Gastroesophageal sphincter (tissue), 4 donors: ENCODE measurements at places on chromosomes 2 and 18.

GRCh38 chr2:48322251-48322650, 207.7 kb upstream of the STON1 start:
- H3K4me1 ChIP-seq: no peaks in the 10 kb centered on the region
- no peaks in the 10 kb centered on the region for H3K27me3 ChIP-seq
- no peak overlapping the region for H3K4me3 ChIP-seq
- ATAC-seq: no peak
- H3K36me3 ChIP-seq: no peaks in the 10 kb centered on the region
- H3K27ac ChIP-seq: no peak overlapping the region

GRCh38 chr2:241609859-241610793, 26.8 kb downstream of the THAP4 start:
- peaks cover 29% of the 10 kb centered on the region for H3K36me3 ChIP-seq
- ATAC-seq: peak; percentile 95
- peak overlapping the region; percentile 74 for H3K4me3 ChIP-seq
- peak overlapping the region; percentile 35 for H3K27ac ChIP-seq

DNA sequence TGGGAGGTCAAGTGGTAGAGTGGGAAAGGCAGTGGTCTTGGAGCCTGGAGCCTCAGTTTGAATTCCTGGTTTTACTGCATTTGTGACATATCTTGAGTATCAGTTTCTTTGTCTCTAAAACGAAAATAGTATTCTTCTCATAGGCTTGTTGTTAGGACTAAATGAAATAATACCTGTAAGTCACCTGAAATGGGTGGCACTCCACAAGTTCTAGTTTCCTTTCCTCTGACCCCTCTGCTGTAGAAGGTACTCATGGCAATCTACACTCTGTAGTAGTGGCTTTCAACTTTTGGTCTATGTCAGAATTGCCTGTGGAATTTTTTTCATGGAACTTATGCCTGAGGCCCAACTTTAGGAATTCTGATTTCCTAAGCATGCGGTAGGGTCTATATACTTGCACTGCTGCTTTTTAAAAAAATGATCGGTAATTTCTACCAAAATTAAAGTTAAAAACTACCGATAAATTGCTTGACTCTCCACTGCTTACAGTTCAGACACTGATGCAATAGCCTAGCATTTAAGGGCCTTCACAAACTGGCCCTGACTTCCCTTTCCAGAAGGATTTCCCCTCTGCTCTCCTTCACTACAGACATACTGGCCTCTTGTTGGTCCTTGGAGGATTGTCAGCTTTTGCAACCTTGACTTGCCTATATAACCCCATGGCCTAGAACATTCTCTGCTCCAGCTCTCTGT, 47.2 kb downstream of the PLEK start:
- no peaks in the 10 kb centered on the region for H3K4me1 ChIP-seq
- no peak overlapping the region for H3K27ac ChIP-seq
- ATAC-seq: no peak
- no peak overlapping the region for H3K4me3 ChIP-seq
- H3K36me3 ChIP-seq: no peaks in the 10 kb centered on the region

DNA sequence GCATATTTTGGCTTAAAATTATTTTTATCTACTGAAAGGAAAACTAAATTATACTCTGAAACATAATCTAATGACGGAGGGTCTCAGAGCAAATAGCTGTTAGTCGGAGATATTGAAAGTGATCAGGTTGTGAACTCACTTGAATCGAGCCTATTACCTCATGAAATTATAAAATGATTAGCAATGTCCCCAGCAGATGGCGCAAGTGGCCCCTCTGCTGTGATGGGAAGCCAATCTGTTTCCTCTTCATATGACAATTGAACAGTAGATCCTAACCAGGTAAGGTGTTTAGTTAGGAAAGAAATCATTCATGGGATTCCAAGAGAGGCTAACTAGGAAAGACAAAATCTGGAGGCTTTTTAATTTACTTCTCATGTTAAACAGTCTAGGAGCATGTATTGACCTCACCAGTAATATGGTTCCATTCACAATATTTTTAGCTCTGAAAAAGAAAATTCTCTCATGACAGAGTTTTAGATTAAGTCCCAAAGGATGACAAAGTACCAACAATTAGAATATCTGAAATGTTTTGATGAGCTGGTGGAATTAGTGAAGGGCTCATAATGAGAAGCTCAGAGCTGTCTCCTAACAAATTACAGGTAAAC, 29.9 kb upstream of the MPPE1 start:
- H3K27ac ChIP-seq: peak overlapping the region; percentile 2
- H3K27me3 ChIP-seq: no peaks in the 10 kb centered on the region
- no peaks in the 10 kb centered on the region for H3K36me3 ChIP-seq
- H3K4me3 ChIP-seq: no peak overlapping the region
- ATAC-seq: peak; percentile 55

DNA sequence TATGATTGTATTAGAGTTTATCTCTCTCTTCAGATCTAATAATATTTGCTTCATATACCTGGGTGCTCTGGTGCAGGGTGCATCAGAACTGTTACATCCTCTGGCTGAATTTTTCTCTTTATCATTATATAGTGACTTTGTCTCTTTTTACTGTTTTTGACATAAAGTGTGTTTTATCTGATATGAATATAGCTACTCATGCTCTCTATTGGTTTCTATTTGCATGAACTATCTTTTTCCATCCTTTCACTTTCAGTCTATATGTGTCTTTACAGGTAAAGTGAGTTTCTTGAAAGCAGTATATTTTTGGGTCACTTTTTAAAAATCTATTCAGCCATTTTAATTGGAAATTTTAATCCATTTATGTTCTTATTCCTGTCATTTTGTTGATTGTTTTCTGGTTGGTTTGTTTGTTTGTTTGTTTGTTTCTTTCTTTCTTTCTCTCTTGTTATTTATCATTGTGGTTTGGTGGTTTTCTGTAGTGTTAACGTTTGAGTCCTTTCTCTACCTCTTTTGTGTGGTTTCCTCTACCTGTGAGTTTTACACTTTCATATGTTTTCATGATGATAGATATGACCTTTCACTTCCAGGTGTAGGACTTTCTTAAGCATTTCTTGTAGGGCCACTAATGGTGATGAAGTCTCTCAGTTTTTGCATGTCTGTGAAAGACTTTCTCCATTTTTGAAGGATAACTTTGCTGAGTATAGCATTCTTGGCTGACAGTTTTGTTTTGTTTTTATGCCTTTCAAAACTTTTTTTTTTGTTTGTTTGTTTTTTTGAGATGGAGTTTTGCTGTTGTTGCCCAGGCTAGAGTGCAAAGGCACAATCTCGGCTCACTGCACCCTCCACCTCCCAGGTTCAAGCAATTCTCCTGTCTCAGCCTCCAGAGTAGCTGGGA, 54.9 kb downstream of the CCNT2 start:
- no peaks in the 10 kb centered on the region for H3K4me1 ChIP-seq
- no peak for ATAC-seq
- H3K4me3 ChIP-seq: no peak overlapping the region
- H3K27ac ChIP-seq: no peak overlapping the region
- H3K27me3 ChIP-seq: no peaks in the 10 kb centered on the region
- H3K36me3 ChIP-seq: no peaks in the 10 kb centered on the region

DNA sequence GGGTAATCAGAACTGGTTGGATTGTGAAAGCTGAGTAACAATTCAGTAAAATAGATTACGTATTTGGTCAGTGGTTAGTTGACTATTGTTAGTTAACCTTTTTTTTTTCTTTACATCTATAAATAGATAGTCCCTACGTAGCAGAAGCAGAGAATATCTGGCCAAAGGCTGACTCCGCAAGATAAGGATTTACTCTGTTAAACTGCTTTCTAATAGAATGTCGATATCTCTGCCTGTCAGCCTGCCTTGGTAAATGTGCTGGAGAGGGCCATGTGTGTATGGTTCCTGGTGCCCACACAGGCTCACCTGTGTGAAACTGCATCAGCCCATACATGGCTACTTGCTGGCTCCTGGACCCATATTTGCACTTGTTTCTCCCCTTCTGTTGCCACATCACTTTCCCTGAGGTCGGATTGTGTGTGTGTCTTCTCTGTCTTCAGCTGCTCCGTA, 94.4 kb downstream of the CRIM1 start:
- no peaks in the 10 kb centered on the region for H3K27me3 ChIP-seq
- H3K36me3 ChIP-seq: peaks cover 4% of the 10 kb centered on the region
- ATAC-seq: no peak

DNA sequence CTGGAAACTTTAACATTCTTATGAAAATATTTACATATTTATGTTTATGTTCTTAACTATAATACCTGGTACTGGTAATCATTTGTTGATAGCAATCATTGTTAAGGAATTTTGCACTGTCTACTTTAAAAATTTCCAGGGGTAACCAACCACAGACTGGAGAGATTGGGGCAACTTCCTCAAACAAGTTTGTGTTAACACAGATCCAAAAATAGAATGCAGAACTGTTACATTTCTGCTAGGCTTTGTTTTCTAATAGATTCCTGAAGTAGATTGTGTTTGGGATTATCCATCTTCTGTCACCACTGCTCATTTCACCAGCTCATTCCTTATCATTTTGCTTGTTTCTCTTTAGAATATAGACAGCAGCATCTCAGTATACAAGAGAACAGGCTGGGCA, 23.7 kb downstream of the RNF125 start:
- no peaks in the 10 kb centered on the region for H3K27me3 ChIP-seq
- H3K27ac ChIP-seq: no peak overlapping the region
- H3K36me3 ChIP-seq: peaks cover 20% of the 10 kb centered on the region
- no peak overlapping the region for H3K4me3 ChIP-seq

GRCh38 chr2:175579646-175580045, 398.1 kb upstream of the ATP5MC3 start:
- H3K4me3 ChIP-seq: no peak overlapping the region
- H3K27me3 ChIP-seq: no peaks in the 10 kb centered on the region
- no peaks in the 10 kb centered on the region for H3K36me3 ChIP-seq

- peak overlapping the region; percentile 58 for H3K27ac ChIP-seq
- no peak overlapping the region for H3K4me3 ChIP-seq
- peaks cover 46% of the 10 kb centered on the region for H3K4me1 ChIP-seq
- H3K27me3 ChIP-seq: no peaks in the 10 kb centered on the region
These were observed 20.1 kb downstream of the CTLA4 start for GRCh38 chr2:203887677-203888076.

DNA sequence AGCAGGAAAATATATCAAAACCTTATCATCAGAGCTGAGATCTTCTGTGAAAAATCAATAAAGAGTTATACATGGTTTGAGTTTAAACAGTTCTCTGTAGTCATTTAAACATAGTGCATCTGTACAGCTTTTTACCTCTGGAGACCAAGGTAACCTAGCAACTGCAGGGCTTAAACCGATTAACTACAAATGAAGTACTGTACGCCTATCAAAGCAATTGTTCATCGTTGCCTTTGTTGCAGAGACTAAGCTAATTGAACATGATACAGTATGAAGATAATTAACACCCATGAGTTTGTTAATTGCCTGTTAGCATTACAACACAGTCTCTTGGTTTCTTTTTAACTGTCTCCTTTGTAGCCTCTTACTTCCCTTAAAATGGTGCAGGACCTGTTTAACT, 147.9 kb downstream of the LNPK start:
- H3K4me3 ChIP-seq: no peak overlapping the region
- H3K27ac ChIP-seq: no peak overlapping the region
- H3K36me3 ChIP-seq: no peaks in the 10 kb centered on the region
- H3K27me3 ChIP-seq: no peaks in the 10 kb centered on the region
- ATAC-seq: no peak

GRCh38 chr2:10048501-10049171, 5.3 kb downstream of the KLF11 start:
- no peaks in the 10 kb centered on the region for H3K27me3 ChIP-seq
- no peak overlapping the region for H3K27ac ChIP-seq
- H3K4me1 ChIP-seq: no peaks in the 10 kb centered on the region
- no peak for ATAC-seq
- peaks cover 70% of the 10 kb centered on the region for H3K36me3 ChIP-seq
- H3K4me3 ChIP-seq: no peak overlapping the region

DNA sequence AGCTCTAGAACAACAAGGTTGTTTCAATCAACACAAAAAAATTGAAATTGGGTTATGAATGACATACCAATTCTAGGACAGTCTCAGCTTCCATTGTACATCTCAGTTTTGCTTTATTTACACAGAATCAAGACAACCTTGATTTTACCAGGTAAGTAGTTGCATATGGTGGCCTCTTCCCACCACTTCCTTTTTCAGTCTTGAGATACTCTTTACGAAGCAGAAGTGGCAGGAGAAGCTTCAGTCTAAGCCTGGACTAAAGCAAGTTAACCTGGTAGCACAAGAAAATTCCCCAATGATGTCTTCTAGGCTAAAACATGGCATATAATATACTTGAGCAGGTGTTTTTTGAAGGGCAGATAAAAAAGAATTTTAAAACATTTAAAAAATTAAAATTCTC, 10.7 kb upstream of the FAM136A start:
- H3K4me1 ChIP-seq: no peaks in the 10 kb centered on the region
- H3K4me3 ChIP-seq: no peak overlapping the region
- no peaks in the 10 kb centered on the region for H3K36me3 ChIP-seq
- H3K27me3 ChIP-seq: no peaks in the 10 kb centered on the region
- H3K27ac ChIP-seq: no peak overlapping the region
- no peak for ATAC-seq

GRCh38 chr2:60439219-60439974, 114.1 kb downstream of the BCL11A start:
- no peak overlapping the region for H3K27ac ChIP-seq
- H3K4me1 ChIP-seq: no peaks in the 10 kb centered on the region

GRCh38 chr2:71748227-71748626, 294.9 kb downstream of the DYSF start:
- H3K4me3 ChIP-seq: no peak overlapping the region
- ATAC-seq: peak; percentile 31
- H3K4me1 ChIP-seq: peaks cover 29% of the 10 kb centered on the region

DNA sequence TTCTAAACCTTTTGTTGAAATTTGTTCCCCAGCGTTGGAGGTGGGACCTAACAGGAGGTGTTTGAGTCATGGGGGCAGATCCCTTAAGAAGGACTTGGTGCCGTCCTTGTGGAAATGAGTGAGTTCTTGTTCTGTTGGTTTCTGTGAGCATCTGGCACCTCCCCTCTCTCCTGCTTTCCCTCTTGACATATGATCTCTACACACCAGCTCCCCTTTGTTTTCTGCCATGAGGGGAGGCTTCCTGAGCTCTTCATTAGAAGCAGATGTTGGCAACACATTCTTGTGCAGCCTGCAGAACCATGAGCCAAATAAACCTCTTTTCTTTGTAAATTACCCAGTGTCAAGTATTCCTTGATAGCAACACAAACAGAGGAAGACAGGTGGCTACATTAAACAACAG, 23.8 kb downstream of the NABP1 start:
- ATAC-seq: no peak
- H3K36me3 ChIP-seq: no peaks in the 10 kb centered on the region
- H3K27me3 ChIP-seq: no peaks in the 10 kb centered on the region
- no peak overlapping the region for H3K27ac ChIP-seq
- no peak overlapping the region for H3K4me3 ChIP-seq
- no peaks in the 10 kb centered on the region for H3K4me1 ChIP-seq

DNA sequence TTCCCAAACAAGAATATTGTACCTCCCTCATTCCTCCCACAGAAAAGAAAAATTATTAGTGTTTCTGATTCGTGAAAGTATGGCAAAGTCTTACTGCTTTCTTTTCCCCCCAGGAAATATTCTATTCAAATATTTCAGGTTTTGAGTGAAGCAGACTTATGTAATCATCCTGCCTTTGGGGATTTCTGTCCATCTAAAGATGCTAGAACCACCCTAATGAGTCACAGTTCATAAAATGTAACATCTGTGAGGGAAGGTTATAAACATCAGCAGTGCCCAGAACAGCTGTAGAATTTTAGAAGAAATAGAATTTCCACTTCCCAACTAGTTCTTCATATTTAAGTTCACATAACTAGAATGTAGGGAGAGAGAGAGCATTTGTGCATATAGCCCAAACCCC, 39.0 kb downstream of the EEF1B2 start:
- H3K27me3 ChIP-seq: peaks cover 20% of the 10 kb centered on the region
- peak; percentile 82 for ATAC-seq
- no peaks in the 10 kb centered on the region for H3K36me3 ChIP-seq
- no peaks in the 10 kb centered on the region for H3K4me1 ChIP-seq
- no peak overlapping the region for H3K4me3 ChIP-seq
- H3K27ac ChIP-seq: peak overlapping the region; percentile 52
